Suprapubic skin (tissue), 4 donors: ENCODE measurements at places on chromosomes 13 and 19. TPM values are rescaled to one million over a fixed set of nuclear protein-coding genes. Genes with fewer than 3 reads are reported as not detected.

The S1PR4 gene
- total RNA-seq, result 0.42 TPM

The AP1M2 gene
- 28.9 TPM for total RNA-seq

The ANGPTL8 gene
- total RNA-seq, result not detected

The RNF17 gene
- total RNA-seq, result not detected

The UBE2L5 gene
- not detected for total RNA-seq

The NPAS1 gene
- 4.7 TPM for total RNA-seq

The KL gene
- 1.6 TPM for total RNA-seq

The C2CD4C gene
- 0.55 TPM for total RNA-seq

The NLRP7 gene
- not detected for total RNA-seq

The PODNL1 gene
- total RNA-seq, result 10.6 TPM

The ZNF415 gene
- 4.8 TPM for total RNA-seq

The SERPINE3 gene
- not detected for total RNA-seq

The RFC3 gene
- 13.1 TPM for total RNA-seq

- DNase-seq, result no peak
Observed at GRCh38 chr13:19058566-19058965, 123.1 kb downstream of the TUBA3C start.

GRCh38 chr19:51712461-51713081 lies 11.2 kb downstream of the HAS1 start:
- DNase-seq, result no peak

DNA sequence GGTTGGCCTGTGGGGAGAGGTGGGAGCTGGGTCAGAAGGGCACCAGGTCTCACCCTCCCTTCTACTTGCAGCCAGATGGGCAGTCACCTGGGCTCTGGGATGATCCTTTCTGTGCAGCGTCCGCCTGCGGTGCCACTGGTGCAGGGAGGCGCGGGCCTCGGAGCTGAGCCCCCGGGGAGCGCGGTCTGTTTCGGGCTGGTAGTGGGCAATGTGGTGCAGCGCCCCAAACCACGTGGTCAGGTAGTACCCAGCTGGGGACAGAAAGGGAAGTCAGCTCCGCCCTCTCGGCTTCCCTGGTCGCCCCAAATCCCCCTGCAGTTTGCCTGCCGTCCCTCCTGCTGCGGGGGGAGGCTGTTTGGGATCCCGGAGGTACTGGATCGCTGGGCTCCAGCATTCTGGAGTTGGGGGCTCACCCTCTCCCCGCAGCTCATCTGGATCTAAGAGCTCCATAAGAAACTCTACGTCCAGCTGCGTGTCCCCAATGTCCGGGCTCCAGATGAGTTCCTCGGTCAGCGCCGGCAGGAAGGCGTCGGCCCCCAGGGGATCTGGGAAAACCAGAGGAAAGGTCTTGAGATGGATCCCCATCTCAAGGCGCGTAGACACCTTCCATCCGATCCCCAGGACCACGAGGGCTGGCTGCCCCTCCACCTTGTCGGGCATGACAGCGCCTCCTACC lies 8.8 kb downstream of the RINL start:
- no peak for DNase-seq

- no peak for DNase-seq
Observed at GRCh38 chr13:26344980-26345379, 91.1 kb downstream of the CDK8 start.

DNA sequence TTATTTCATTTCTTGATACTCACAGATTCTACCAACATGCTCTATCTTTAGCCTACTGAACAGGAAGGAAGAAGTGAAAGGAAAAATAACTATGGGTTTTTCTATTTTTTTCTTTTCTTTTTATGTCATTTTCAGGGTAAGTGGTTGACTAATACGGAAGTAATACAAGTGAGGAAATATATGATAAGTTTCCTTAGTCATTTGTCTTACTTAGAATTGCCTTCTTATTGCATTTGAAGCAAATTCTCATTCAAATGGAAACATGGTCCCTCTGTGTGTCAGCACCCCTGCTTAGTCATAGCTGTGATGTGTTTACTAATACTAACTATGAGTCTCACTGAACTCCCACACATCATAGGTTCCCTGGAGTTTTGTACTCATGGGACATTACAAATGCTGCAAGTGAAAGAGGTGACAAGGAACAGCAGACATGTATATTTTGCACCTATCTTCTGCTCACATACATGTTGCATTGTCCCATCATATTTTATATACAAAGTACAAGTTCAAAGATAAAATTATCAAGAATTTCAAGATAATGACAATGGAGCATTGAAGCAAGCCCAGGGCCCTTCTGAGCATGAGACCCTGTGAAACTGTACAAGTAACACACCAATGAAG lies 60.1 kb downstream of the DCT start:
- no peak for DNase-seq

GRCh38 chr13:46124967-46125933 lies 20.4 kb upstream of the CPB2 start:
- DNase-seq, result no peak

DNA sequence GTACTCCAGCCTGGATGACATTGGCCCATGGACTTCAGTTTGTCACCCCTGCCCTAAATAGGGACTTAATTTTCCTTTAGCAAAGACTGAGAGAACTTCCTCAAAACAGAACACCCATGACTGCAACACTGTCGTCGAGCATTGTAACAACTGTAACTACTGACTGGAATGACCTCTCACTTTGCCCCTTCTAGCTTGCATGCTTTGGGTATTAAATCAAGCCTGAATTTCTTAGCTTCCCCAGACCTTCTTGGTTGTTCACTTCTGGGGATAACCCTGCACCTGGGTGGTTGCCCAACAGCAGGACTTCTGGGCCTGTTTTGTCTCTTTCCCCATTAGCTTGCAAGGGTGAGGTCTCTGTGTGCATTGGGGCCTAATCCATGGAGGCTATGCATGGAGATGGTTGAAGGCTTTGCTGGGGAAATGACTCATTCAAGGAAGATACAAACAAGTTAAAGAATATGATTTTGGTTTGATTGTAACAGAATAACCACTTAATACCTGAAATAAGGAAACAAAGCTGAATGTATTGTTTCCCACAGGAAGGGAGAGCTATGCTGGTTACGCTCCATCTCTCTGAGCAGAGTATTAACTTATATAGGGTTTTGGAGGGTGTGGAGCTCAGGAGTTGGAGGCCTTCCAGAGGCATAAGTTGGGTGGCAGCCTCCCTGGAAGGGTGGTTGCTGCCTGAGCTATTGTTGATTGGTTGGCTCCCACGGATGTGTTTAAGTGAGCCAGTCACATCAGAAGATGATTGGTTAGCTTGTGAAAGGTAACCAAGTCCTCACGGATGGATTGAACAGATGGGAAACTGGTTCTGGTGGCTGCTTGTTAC lies 34.7 kb upstream of the UBAC2 start:
- no peak for DNase-seq

DNA sequence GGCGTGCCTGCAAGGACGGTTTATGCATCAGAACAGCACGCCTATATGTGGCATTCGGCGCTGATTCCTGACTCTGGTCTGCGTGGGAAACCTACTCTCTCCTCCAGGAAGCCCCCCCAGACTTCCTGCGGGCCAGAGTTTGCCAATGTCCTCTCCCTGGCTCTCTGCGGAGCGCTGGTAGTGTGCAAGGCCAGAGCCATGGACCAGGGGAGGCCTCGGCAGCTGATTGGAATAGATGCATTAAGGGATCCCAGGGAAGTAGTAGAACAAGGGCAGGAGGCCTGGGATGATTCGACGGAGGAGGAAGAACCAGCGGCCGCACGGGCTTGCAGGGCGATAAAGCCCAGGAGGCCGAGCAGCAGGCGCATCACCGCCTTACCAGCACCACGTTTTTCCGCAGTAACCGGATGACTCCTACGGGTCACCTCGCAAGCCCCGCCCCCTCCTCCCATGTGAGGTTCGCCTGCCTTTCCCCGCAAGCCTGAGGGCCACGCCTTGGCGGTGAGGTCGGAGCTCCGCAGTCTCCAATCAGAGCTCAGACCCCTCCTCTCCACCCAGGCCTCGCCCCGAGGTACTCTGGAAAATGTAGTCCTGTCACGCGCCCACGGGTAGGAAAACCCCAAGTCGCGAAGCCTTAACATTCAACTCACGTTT lies 5.0 kb downstream of the CLEC11A start:
- DNase-seq, result peak; percentile 81

- no peak for DNase-seq
Observed at GRCh38 chr19:863315-863620, 3.8 kb downstream of the CFD start.

DNA sequence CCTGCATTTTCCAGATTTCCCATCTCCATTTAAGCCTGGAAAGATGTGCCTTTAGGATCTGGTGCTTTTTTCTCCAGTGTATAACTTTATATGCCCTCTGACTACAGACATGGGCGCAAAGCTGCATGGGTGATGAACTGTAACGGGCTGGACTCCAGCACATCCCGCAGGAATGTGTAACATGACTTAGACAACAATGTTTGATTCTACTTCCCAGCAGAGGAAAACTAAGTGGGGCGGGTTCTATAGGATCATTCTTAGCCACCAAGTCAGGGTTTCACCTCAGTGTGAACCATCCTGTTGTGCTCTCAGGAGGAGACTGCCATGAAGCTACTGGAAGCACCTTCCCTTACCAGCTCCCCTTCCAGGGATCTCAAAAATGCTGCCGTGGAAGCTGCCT lies 93.2 kb upstream of the SERP2 start:
- DNase-seq, result no peak

- DNase-seq, result no peak
Observed at GRCh38 chr13:109803825-109804224, 17.4 kb upstream of the IRS2 start.

- no peak for DNase-seq
Observed at GRCh38 chr19:33780746-33781145, 15.9 kb upstream of the KCTD15 start.

DNA sequence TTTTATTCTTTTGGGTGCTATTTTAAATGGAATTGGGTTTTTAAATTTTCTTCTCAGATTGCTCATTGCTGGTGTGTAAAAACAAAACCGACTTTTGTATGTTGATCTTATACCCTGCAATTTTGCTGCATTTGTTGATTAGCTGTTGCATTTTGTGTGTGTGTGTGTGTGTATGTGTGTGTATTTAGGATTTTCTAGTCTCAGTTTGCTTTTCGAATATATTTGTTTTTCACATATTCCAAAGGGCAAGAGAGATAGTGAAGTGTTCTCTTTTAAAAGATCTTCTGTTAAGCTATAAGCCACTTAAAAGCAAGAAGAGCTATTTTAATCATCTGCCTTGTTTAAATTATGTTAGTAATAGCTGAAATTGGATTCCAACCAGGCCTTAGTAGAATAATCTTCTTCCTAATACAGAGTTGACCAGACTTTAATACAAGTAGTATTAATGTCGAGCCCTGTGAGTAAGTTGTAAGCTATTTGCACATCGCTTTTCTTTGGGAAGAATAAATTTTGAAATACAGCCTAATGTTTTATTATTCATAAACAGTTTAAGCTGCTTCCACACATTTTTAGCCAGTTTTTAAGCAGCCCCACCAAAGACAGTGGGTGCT lies 57.4 kb downstream of the TM9SF2 start:
- no peak for DNase-seq

- DNase-seq, result no peak
Observed at GRCh38 chr13:21637296-21637695, 33.3 kb upstream of the MICU2 start.

- no peak for DNase-seq
Observed at GRCh38 chr19:11418094-11418548, 993 bp downstream of the RGL3 start.

DNA sequence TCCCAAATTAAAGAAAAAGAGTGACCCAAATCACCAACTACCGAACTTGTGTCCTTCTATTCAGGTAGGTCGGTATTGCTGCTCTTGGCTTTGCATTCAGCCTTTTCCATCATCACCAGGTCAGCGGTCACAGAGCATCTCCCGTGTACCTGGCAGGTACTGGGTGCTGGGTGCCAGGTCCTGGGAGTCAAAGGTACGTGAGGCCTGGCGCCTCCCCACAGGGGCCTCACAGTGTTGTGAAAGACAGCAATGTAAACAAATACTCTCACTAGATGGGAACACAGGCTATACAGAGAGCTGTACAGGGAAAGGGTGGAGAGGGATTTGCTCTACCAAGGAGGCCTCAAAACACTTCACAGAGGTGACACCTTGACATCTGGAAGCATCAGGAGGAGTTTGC lies 86.7 kb downstream of the ZIC5 start:
- no peak for DNase-seq

DNA sequence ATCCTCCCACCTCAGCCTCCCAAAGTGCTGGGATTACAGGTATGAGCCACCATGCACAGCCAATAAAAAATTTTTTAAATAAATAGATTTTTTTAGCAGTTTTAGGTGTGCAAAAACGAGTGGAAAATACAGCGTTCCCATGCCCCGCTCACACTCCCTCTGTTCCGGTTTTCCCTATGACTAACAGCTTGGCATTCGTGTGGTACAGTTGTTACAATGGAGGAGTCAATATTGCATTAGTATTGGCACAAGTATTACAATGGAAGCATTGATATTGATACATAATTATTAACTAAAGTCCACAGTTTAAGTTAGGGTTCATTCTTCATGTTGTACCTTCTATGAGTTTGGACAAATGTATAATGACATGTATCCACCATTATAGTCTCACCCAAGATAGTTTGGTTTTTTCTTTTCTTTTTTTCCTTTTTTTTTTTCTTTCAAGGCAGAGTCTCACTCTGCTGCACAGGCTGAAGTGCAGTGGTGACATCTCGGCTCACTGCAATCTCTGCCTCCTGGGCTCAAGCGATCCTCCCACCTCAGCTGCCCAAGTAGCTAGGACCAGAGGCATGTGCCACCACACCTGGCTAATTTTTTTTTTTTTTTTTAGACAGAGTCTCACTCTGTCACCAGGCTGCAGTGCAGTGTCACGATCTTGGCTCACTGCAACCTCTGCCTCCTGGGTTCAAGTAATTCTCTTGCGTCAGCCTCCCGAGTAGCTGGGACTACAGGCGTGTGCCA lies 15.4 kb upstream of the RAB20 start:
- DNase-seq, result no peak

GRCh38 chr19:38196245-38196837 lies 27.7 kb downstream of the DPF1 start:
- no peak for DNase-seq

DNA sequence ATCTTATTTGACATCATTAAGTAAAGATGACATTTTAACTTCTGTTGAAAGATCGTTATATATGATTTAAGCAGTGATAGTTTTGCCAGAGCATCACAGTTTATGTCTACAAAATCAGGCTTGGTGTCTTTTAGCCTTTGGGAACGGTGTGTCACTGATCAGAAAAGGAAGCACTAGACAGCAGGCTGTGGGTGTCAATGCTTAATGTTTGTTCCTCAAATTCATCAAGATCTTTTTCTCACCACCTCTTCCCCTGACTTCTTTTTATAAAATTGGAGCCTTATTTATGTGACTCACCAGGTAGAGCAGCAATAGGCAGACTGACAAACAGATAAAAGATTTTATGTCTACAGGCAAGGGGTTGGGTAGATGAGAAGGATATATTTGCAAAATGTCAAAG lies 1558.5 kb downstream of the EFNB2 start:
- no peak for DNase-seq

DNA sequence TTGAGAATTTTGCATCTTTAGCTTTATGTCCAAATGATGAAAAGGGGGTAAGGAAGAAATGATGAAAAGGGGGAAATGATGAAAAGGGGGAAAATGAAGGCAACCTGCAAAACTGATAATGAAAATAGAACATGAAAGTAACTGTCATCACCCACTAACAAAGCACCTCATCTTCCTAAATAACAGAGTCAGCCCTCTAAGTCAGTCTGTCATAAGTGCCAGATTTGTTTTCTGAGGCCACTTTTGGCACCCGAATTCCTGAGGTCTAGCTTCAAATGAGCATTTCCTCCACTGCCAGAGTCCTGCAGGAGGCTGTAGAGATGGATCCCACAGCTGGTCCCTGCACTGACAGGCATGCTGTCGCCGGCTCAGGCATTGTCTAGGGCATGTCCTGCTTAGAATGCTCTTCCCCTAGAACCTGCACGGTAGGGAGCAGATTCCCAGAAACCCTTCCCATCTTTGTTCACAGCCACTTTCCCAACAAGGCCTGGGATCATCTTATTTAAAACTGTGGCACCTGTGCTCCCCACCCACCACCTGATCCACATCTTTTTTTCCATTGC lies 25.3 kb downstream of the RAP2A start:
- DNase-seq, result no peak
